Fibroblast of skin of back (primary cell): ENCODE measurements at places on chromosomes 12 and 14.

DNA sequence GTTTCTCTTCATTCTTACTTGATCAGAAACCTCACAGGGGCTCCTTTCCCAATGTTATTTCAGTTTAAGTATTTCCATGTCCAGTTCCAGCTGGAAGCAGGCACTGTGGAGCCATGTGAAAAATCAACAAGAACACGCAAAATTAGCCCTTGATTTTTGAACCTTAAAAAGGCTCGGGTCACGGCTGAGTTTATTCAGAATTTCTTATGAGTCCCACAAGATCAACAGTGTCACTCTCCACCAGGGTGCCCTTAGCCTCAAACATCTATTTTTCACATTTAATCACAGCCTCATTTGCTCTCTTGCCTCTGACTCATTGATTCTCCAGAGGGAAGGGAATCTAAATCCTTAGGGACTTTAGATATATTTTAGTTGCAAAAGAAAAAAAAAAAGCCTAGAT, 157.7 kb upstream of the AVPR1A start:
- peak; percentile 70 for DNase-seq

GRCh38 chr14:58077621-58078020, 74.4 kb downstream of the ARMH4 start:
- DNase-seq = peak; percentile 68

DNA sequence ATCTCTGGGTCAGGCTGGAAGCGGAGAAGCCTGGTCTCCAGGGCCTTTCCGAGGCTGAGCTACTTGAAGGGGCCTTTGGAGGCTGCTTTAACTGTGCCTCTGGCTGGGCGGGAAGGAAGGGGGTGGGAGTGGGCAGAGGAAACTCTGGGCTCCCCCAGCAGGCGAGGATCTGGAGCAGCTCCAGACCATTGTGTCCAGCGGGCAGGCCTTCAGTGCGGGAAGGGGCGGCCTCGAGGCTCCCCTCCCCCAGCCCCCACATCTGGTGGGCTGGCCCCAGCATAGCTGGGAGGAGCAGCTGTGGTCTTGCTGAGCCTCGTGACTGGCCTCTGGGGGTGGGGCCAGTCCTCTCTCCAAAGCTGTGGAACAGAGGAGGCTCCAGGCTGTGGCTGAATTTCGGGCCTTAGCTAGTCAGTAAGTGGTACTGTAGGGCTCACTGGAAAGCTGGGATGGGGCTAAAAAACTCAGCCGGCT, 3.4 kb downstream of the TAMALIN start:
- peak; percentile 81 for DNase-seq

- DNase-seq = peak; percentile 77
Measured at GRCh38 chr12:64137117-64137516, 85.0 kb downstream of the KICS2 start.

GRCh38 chr12:88185279-88185678, 43.2 kb downstream of the TMTC3 start:
- no peak for DNase-seq

DNA sequence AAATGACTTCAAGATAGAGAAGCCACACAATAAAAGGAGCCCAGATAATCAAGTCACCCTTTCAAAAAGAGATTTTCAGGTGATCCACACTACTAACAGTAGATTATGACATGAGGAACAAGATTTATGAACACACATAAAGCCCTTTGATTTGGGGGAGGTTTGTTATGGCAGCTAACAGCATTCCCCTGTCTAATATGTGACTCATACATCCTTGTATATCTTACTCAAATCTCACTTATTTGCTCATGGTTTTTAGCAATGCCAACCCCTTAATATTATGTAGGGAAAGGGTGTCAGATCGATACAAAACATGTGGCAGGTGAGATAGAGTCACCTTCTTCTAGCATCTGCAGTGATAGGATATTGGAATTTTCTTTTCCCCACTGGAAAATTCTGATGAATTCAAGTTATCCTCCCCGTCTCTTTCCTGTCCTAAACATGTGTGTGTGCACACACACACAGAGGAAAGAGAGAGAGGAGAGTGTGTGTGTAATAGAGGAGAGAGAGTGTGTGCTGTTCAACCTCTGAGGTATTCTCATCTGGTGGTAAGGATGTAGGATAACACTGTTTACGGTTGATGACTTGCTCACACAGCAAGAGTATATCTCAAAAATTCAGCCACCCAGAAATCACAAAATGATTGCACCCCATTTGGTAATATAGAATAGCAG, 319.9 kb downstream of the KCNC2 start:
- peak; percentile 64 for DNase-seq

DNA sequence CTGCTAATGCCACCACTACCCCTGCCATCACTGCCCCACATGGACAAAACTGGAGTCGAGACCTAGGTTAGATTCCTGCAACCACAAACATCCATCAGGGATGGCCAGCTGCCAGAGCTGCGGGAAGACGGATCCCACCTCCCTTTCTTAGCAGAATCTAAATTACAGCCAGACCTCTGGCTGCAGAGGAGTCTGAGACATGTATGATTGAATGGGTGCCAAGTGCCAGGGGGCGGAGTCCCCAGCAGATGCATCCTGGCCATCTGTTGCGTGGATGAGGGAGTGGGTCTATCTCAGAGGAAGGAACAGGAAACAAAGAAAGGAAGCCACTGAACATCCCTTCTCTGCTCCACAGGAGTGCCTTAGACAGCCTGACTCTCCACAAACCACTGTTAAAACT, 7.1 kb upstream of the OAS2 start:
- no peak for DNase-seq

GRCh38 chr12:101761781-101762180, 22.5 kb upstream of the SYCP3 start:
- DNase-seq = no peak

DNA sequence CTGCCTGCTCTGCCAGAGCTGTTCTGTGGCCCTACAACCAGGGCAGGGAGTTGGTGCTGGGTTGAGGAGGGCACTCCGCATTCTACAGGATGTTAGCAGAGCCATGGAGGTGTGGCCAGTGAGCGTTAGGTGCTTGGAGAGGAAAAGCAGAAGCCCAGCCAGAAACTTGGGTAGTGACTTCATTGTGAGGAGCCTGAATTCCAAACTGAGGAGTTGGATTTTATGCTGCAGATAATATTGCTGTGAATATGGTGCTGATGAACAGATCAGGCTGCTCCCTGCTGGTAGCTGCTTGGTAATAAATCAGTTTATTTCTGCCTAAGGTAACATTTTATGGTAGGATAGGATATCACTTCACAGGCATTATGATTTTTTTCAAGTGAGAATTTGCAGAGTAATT, 7.1 kb upstream of the CCDC175 start:
- DNase-seq = peak; percentile 25

DNA sequence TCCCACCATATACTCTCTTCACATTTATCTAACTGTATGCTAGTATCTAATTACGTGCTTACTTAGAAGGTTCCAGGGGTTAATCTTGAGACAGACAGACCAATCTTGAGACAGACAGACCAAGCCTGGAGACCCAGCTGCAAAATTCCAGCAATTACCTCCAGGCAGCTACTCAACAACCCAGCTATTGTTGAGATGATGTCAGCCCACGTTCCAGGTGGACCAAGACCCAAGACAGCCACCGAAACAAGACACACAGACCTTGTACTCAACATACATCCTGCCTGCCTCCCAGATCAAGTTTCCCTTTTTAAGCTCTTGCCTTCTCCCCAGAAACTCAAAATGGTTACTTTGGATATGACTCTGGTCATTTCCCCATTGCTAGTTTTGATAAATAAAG, 64.9 kb upstream of the VASH1 start:
- no peak for DNase-seq

- no peak for DNase-seq
Measured at GRCh38 chr12:50778663-50779590, 15.0 kb downstream of the ATF1 start.

- peak; percentile 17 for DNase-seq
Measured at GRCh38 chr12:61781021-61781581, 479.1 kb upstream of the USP15 start.

- peak; percentile 61 for DNase-seq
Measured at GRCh38 chr14:89085737-89086382, 261.4 kb downstream of the TTC8 start.

DNA sequence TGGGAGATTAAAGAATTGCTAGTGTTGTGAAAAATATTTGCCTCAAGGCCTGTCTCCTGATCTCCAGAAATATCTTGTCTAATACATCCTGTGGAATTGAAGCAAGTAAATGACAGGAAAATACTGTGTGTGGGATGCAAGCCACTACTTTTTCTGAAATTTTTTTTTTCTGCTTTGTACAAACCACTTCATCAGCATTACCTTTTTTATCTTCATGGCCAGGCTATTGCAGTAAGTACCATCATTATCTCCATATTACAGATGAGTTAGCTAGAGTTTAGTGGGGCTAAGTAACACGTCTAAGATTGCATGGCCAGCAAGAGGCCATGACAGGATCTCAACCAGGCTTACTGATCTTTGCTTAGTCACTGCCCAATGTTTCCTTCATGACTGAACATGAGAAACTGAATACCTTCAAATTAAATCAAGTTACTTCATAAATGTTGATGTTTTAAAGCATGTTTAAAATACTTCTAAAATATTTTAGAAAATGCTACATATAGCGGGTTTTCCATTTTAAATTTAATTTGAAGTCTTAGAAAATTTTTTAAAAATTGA, 273.7 kb downstream of the SLC6A15 start:
- peak; percentile 42 for DNase-seq

DNA sequence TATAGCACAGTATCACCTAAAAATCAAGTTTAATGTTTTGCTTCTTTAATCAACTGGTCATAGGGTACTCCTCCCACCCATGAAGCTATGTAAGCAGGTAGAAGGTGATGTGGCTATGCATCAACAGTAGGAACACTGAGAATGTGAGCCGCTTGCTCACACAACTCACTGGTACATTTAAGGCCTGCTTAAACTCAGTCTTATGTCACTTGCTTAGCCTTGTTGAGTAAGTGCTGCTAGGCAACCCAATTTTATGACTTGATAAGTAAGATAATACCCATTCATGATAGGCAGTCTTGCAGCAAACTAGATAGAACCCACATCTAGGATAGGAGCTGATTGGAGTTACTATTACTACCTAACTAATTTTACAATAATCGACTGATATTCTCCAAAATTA, 70.0 kb upstream of the BMP4 start:
- no peak for DNase-seq

DNA sequence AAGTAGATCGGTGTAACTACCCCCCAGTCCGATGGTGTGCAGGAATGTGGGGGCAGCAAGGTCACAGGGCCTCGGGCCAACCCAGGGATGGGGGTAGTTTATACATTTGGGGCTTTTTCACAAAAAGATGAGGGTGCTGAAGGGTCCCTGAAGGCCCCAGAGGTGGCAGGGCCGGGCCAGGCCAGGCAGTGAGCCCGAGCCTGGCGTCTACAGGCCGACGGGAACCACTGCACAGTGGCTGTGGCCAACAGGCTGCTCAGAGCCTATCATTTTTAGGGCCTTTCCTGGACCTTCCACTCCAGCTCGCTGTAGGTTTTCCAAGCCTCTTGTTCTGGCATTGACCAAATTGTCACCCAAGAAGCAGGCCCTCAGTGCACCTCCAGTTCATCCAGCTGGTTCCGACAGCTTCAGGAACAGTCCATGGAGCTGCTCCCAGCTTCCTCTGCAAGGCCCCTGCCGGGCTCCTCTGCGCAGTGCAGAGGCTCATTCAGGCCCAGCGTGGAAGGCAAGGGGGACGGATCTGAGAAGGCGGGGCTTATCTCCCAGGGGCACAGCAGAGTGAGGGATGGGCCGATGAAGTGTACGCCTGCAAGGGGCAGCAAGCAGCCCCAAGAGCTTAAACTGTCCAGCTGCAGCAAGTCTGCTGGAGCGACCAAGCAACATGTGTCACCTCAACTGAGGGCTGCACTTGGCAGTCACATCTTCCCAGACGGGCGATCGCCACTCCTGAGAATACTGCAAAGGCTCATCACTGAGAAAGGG, 13.9 kb downstream of the CDCA4 start:
- no peak for DNase-seq
